Memory B cell (primary cell): ENCODE measurements at places on chromosomes 6 and 20.

DNA sequence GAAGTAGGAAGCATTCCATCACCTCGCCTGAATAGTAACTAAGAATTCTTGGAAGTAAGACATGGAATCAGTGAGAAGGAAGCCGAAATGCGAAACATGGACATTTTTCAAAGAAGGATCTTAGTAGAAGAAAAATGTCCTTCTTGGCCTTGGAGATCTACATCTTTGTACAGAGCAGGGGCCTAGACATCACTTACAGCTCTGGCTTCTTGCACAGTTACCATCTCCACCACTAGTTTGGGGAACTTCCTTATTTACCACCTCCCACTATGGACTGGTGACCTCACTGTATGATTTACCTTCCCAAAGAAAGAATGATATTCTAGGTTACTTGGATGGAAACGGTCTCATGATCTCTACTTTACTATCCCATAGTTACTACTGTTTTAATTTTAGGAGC, 15.7 kb downstream of the CASS4 start:
- no peak for DNase-seq

DNA sequence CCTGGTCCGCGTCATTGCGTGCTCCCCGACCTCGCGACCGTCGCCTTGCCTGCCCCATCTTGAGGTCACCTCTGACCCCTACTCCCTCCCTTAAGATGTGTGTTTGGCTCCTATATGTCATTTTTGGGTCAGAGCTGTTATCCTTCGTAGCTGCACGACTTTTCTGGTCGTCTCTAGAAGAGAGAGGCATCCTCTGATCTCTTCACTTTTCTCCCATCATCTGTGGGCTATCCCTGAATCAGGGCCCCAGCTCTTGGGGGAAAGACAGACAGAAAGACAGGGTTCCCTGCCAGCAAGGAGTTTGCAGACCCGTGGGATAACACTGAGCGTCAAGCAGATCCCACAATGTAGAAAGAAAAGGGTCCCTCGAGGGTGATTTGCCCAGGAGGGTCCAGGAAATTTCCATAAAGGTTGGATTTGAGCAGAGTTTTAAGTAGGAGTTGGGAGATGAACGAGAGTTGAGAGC, 555 bp downstream of the FAM120B start:
- no peak for DNase-seq

GRCh38 chr20:13111249-13111911, 102.6 kb downstream of the SPTLC3 start:
- no peak for DNase-seq

DNA sequence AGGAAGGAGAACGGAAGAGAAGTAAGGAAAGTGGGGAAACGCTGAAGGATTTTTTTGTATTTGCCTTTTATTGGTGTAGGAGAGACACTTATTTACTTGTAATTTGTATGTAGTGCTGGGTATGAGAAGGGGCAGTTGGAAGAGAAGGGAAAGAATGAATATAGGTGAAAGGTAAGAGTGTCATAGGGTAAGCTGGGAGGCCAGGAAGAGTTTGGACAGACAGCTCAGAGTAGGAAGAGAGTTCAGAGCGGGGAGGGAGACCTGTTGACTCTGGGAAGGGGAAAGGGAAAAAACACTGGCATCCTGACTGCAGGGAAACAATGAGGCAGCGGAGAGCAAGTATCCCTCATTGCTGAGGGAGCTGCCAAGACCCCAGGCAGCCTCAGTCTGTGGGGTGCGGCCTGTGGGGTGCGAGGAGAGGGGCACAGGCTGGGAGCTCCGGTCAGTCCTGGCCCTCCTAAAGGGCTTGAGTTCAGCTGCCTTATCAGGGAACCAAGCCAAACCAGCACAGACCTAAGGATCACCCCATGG, 3.1 kb downstream of the TRAF3IP2 start:
- DNase-seq: no peak

GRCh38 chr6:121338956-121339355, 4.7 kb upstream of the TBC1D32 start:
- no peak for DNase-seq

DNA sequence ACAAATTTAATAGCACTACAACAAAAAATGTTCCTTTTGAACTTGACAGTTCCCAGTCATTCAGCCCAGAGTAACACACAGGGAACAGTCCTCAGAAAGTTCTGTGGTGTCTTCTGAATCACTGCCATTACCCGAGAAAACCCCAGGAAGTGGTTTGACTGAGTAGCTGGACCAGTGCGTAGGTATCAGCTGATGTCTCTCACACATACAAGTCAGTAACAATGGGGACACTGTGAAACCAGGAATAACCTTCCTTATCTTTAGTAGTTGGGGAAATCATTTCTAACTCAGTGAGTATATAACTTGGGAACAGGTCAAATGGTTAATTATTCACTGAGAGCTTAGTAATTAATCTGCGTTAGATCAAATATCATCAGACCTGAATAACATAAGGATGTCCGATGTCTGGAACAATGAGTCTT, 73.1 kb downstream of the HIVEP2 start:
- DNase-seq: no peak
